ENCODE measurements at places on chromosomes 11 and 22. TPM values are rescaled to one million over a fixed set of nuclear protein-coding genes. Genes with fewer than 3 reads are reported as not detected.

PICK1 gene
- 75.6 TPM for total RNA-seq

RAG1 gene
- 1.9 TPM for total RNA-seq

TSPAN32 gene
- 1.2 TPM for total RNA-seq

MRGPRE gene
- not detected for total RNA-seq

MAPK11 gene
- 8.4 TPM for total RNA-seq

CDCA5 gene
- total RNA-seq: 16.5 TPM

C11orf42 gene
- not detected for total RNA-seq

ADAMTS15 gene
- total RNA-seq: 9.4 TPM

OR8G5 gene
- not detected for total RNA-seq

ARL2 gene
- 79.9 TPM for total RNA-seq

CLMP gene
- 18.0 TPM for total RNA-seq

PRRG4 gene
- 4.7 TPM for total RNA-seq

DNA sequence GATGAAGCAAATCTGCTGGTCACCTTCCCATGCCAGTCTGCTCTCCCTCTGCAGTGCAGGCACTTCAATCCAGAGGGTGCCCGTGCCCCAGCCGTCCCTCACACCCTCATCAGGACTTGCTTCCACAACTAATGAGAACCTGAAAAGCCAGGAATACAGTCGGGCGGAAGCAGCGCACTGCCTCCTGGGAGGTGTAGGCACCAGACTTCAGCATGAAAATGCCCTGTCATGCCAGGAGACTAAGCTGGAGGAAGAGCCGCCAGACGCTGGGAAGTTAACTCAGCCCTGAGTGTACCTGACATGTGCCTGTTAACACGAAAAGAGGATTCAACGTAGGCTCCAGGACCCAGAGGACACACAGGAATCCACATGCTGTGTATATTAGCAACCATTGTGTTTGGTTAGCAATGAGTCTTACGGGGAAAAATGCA is 40.1 kb upstream of the FLI1 start:
- no peak for DNase-seq
- no peaks in the 10 kb centered on the region for H3K36me3 ChIP-seq
- H3K27ac ChIP-seq: no peak overlapping the region
- H3K4me3 ChIP-seq: no peak overlapping the region

GRCh38 chr22:25139062-25139461 is 60.6 kb upstream of the CRYBB3 start:
- peaks cover 3% of the 10 kb centered on the region for H3K36me3 ChIP-seq
- H3K4me3 ChIP-seq: no peak overlapping the region
- no peaks in the 10 kb centered on the region for H3K27me3 ChIP-seq

DNA sequence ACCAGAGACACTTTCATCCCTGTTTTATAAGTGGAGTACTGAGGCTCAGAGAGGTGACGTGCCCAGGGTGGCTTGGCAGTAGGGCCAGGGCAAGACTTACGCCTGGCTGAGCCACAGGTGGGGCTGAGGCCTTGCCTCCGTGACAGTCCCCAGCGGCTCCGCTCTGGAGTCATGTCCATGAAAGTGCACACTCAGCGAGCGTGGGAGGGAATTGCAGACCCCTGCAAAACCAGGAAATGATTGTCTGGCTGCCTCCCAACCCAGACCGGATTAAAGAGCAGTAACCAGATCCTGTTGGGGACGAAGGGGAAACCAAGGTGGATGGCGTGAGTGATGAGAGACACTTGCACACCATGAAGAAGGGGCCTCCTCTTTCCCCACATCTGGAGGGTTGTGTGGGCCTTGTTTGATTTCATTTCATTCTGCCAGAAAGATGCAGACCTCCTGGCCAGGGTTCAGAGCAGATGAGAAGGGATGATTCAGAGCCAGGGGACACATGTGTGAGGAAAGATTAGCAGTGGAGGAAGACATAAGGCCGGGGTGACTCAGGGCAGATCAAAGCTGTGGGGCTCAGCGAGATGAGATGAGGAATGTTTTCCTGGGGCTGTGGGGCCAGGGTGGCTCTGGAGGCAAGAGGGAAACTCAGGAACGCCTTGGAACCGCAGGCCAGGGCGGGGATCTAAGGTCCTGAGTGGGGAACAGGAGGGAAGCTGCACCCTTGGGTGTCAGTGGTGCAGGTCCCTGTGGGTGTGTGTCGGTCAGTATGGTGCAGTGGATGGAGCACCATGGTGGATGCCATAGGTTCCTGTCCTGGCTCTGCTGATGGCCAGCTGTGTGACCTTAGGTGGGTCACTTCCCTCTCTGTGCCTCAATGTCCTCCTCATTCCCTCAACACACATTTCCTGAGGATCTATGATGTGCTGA is 29.9 kb upstream of the LRRC32 start:
- no peaks in the 10 kb centered on the region for H3K27me3 ChIP-seq
- peaks cover 30% of the 10 kb centered on the region for H3K4me1 ChIP-seq
- no peak overlapping the region for H3K4me3 ChIP-seq
- peak; percentile 52 for DNase-seq
- H3K36me3 ChIP-seq: no peaks in the 10 kb centered on the region
- peak overlapping the region; percentile 84 for H3K27ac ChIP-seq

DNA sequence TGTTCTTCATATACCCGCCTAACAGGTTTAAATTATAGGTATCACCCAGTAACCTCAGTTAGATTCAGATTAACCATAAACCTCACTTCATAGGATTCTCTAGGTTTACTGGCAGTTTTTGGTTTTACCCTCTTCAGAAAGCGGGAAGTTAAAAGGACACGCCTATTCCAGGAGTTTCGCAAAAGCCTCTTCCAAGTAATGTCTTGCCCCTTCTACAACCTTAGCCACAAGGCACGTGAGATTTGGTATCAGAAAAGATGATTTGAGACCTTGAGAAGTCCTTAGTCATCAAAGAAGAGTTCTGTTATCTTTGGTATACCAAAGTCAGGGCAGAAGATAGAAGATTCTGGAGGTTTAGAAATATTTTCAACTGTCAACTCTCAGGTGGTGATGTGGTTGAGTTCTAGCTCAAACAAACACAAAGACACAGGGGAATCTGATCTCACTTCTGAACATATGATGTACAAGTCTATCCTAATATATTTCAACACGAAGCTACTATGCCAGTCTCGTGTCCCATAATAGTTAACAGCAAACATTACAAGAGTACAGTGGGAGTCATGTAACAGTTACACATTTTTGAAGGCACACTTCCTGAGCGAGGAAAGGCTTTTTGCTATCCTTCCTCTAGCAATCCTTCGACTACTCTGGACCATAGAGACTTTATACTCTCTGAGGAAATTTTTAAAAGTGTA is 103.5 kb downstream of the USP35 start:
- H3K36me3 ChIP-seq: peaks cover 26% of the 10 kb centered on the region
- H3K27ac ChIP-seq: no peak overlapping the region
- peaks cover 7% of the 10 kb centered on the region for H3K4me1 ChIP-seq
- H3K27me3 ChIP-seq: no peaks in the 10 kb centered on the region

- no peaks in the 10 kb centered on the region for H3K4me1 ChIP-seq
- no peaks in the 10 kb centered on the region for H3K36me3 ChIP-seq
- no peak overlapping the region for H3K27ac ChIP-seq
- no peak overlapping the region for H3K4me3 ChIP-seq
- no peak for DNase-seq
Observed at GRCh38 chr22:25205847-25206246, 6.2 kb downstream of the CRYBB3 start.

GRCh38 chr11:37812281-37812880 is 1214.3 kb upstream of the RAG2 start:
- H3K4me1 ChIP-seq: no peaks in the 10 kb centered on the region
- no peaks in the 10 kb centered on the region for H3K27me3 ChIP-seq
- H3K36me3 ChIP-seq: no peaks in the 10 kb centered on the region
- H3K27ac ChIP-seq: no peak overlapping the region

DNA sequence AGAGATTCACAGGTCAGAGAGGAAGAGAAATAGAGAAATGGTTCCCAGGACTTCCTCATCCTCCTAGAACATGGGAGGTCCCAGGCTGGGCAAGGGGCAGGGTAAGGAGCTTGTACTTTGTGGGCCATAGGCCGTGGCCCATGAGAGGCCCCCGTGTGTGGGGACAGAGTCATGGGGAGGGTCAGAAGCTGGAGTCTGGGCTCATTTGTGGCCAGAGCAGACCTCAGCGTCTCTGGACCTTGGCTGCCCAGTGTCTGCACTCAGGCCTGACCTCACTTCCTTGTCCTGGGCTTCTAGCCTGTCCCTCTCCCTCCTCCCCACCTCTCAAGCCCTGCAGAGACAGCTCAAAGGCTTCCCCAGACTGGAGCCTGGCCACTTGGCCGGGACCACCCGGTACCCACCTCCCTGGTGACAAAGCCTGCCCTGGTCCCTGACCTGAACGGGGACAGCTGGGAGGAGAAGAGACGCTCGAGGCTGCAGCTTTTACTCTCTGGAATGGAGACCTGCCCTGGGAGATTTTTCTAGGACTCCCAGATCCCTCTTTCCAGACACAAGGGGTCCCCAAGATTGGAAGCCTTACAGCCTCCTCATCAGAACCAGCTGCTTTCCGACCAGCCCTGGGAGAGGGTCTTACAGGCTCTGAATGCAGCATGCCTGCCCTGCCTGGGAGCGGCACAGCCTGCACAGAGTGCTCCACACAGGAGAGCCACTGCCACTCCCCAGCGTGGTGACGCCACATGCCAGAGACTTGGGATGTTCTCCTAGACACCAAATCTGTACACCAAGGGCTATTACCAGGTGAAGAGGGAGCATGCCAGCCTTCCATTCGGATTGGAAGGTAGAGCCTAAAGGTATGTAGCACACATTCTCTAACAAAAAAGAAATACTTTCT is 569.0 kb upstream of the B3GAT1 start:
- DNase-seq: no peak
- H3K4me1 ChIP-seq: peaks cover 6% of the 10 kb centered on the region
- H3K36me3 ChIP-seq: no peaks in the 10 kb centered on the region
- H3K4me3 ChIP-seq: no peak overlapping the region
- H3K27ac ChIP-seq: no peak overlapping the region

DNA sequence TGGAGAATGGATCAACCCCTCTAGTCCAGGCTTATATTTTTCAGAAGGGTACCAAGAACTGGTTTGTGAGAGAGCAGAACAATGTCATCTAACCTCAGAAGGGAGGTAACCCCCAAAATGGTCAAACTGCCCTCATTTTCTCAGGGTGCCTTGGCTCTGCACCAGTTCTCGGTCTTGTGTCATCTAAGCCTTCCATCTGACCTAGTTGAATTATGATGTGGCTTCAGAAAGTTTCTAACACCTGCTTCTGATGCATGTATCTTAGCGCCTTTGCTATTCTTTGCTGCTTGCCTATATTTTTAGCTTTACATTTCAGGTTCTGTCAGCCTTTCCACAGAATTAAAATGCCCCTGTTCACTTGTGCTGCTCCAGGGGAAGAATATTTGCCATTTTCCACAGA is 91.7 kb upstream of the E2F8 start:
- no peak for DNase-seq
- H3K27me3 ChIP-seq: peaks cover 71% of the 10 kb centered on the region
- H3K4me3 ChIP-seq: no peak overlapping the region
- no peak overlapping the region for H3K27ac ChIP-seq

DNA sequence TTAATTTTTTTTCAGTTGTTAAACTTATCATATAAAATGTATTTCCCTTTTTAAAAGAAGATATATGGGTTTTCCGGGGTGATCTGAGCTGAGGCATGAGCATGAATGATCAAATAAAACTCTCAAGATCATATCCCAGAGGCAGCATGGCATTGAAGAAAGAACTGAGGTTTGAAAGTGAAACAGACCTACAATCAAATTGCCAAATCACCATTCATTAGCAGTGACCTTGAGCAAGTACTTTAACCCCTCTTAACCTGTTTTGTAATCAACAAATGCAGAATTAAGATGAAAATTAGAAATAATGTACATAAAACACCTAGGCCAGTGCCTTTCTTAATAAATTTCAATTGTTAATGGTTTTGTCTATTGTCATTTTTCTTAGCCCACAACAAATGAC is 116.0 kb downstream of the RBFOX2 start:
- H3K4me1 ChIP-seq: peaks cover 56% of the 10 kb centered on the region
- H3K4me3 ChIP-seq: no peak overlapping the region
- no peak for DNase-seq

DNA sequence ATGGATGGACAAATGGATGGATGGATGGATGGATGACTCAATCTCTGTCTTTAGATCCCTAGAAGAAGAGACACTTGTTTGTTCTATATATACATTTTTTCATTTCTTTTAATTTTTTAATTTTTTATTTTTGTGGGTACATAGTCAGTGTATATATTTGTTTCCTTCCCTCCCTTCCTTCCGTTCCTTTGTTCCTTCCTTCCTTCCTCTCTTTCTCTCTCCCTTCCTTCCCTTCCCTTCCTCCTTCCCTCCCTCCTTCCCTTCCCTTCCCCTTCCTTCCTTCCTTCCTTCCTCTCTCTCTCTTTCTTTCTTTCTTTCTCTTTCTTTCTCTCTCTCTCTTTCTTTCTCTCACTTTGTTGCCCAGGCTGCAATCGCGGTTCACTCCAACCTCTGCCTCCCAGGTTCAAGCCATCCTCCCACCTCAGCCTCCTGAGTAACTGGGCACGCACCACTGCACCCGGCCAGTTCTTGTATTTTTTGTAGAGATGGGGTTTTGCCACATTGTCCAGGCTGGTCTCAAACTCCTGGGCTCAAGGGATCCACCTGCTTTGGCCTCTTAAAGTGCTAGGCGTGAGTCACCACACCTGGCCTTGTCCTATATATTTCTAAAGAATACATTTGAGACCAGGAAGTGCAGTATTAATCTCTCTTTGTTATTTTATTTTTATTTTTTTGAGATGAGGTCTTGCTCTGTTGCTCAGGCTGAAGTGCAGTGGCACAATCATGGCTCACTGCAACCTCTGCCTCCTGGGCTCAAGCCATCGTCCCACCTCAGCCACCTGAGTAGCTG is 42.5 kb upstream of the AQP11 start:
- peaks cover 6% of the 10 kb centered on the region for H3K4me1 ChIP-seq
- H3K36me3 ChIP-seq: no peaks in the 10 kb centered on the region
- no peak overlapping the region for H3K4me3 ChIP-seq
- no peak overlapping the region for H3K27ac ChIP-seq
- H3K27me3 ChIP-seq: no peaks in the 10 kb centered on the region
- no peak for DNase-seq

- no peak for DNase-seq
- peaks cover 5% of the 10 kb centered on the region for H3K4me1 ChIP-seq
Observed at GRCh38 chr11:111652184-111652583, 49.9 kb downstream of the SIK2 start.

- H3K27ac ChIP-seq: no peak overlapping the region
- peaks cover 9% of the 10 kb centered on the region for H3K4me1 ChIP-seq
- no peak overlapping the region for H3K4me3 ChIP-seq
Observed at GRCh38 chr11:2459796-2460531, 15.2 kb downstream of the KCNQ1 start.

- no peaks in the 10 kb centered on the region for H3K36me3 ChIP-seq
- H3K4me3 ChIP-seq: no peak overlapping the region
- H3K27ac ChIP-seq: no peak overlapping the region
- no peak for DNase-seq
Observed at GRCh38 chr22:45292731-45293442, 8.1 kb downstream of the UPK3A start.

- H3K4me1 ChIP-seq: peaks cover 3% of the 10 kb centered on the region
- no peak overlapping the region for H3K4me3 ChIP-seq
- H3K27me3 ChIP-seq: peaks cover 93% of the 10 kb centered on the region
- H3K36me3 ChIP-seq: no peaks in the 10 kb centered on the region
- no peak overlapping the region for H3K27ac ChIP-seq
Observed at GRCh38 chr11:124752471-124753102, 532 bp upstream of the VSIG2 start.
